ENCODE measurements at places on chromosomes 2 and 18. TPM values are rescaled to one million over a fixed set of nuclear protein-coding genes. Genes with fewer than 3 reads are reported as not detected.
A peak's percentile ranks its signal among the peaks of the same experiment; 100 is the strongest.

DNA sequence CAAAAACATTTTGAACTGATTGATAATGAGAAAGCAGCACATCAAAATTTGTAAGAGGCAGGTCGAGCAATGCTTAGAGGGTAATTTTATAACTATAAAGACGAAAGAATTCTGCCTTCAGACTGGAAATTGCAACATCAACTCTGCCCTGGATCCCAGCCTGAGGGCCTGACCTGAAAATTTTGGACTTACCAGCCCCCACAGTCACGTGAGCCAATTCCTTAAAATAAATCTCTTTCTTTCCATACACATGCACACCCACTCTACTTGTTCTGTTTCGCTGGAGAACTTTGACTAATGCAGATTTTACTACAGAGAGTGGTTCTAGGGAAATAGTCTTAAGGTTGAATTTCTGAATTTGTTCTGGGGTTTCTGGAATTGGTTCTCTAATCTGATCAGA is 14.6 kb upstream of the ACOXL start:
- DNase-seq: no peak

GRCh38 chr2:160498137-160498536 is 4.5 kb upstream of the RBMS1 start:
- no peak for DNase-seq

ACVR2A gene
- total RNA-seq: 25.4 TPM

ABCB11 gene
- 0.07 TPM for total RNA-seq

- no peak for DNase-seq
These were observed 1085.6 kb downstream of the SOCS6 start for GRCh38 chr18:71374294-71375000.

DNA sequence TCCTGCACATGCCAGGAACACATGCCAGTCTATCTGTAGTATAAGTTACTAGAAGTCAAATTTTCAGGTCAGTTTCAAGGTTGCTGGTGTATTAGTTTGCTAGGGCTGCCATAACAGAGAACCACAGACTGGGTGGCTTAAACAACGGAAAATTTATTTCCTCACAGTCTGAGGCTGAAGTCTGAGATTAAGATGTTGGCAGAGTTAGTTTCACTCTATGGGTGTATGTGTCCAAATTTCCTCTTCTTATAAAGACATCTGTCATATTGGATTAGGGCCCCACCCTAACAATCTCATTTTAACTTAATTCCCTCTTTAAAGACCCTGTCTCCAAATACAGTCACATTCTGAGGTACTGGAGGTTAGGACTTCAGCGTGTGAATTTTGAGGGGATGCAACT is 26.5 kb downstream of the B3GNT7 start:
- no peak for DNase-seq

HDLBP gene
- total RNA-seq: 320 TPM

- DNase-seq: no peak
These were observed 60.6 kb downstream of the DAW1 start for GRCh38 chr2:227932001-227932400.

KIF5C gene
- total RNA-seq: 63.3 TPM

- DNase-seq: no peak
These were observed 559.9 kb downstream of the MBD2 start for GRCh38 chr18:53664575-53664974.

GRCh38 chr2:211396815-211397214 is 840.4 kb downstream of the CPS1 start:
- no peak for DNase-seq

DNA sequence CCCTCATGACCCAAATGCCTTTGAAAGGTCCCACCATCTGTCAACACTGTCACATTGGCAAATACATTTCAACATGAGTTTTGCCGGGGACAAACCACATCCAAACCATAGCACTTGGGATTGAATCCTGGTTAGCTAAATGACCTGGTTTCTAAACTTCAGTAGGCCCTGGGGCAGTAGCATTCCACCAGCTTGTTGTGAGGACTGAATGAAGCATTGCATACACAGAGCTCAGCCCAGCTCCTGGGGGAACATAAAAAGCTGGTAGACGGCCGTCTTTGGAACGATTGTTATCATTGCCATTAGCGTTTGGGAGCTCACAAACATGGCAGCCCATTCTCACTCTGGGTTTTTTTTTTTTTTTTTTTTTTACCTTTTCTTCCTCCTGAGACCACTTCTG is 57.5 kb upstream of the CXCR4 start:
- DNase-seq: no peak

- no peak for DNase-seq
These were observed 2.1 kb upstream of the HES6 start for GRCh38 chr2:238241970-238242369.

ATP8B1 gene
- 0.05 TPM for total RNA-seq

- DNase-seq: no peak
These were observed 290.2 kb upstream of the TCF4 start for GRCh38 chr18:55878224-55878623.

DNA sequence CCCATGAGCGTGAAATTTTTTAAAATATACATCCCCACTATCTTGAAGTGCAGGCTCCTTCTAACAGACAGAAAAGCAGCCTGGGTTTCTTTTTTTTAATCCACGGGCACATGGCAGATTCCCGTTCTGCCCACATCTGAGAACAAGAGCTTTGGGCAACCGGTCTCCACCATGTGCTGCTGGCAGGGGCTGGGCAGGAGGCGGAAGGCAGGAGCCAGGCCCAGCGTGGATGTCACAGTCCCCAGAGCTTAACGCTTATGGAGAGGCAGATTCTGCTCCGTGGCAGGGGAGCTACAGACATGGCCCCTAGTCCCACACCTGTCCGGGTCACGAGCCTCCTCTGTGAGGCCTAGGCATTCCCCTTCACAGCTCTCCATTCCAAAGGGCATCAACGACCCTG is 503.0 kb upstream of the MYT1L start:
- DNase-seq: no peak

GRCh38 chr18:37506001-37506400 is 59.6 kb downstream of the CELF4 start:
- DNase-seq: no peak

- no peak for DNase-seq
These were observed 182.5 kb upstream of the RAB6C start for GRCh38 chr2:129796801-129797488.

HNRNPLL gene
- total RNA-seq: 79.9 TPM

DNA sequence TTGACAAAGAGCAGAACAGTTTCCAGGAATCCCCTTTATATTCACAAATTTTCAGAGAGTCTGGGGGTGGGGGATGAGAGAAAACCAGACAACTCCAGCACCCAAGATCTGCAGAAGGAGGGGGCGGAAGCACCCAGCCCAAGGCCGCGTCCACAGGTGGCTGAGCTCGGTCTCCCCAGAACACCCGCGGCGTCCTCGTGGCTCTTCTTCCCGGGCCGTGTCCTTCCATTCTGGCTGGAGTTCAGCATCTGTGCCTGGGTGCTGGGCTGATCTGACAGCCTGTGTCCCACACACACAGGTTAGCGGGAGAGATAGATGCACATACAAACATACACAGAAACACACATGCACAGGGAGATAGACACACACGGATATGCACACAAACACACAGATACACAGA is 455.8 kb upstream of the SALL3 start:
- no peak for DNase-seq

DNA sequence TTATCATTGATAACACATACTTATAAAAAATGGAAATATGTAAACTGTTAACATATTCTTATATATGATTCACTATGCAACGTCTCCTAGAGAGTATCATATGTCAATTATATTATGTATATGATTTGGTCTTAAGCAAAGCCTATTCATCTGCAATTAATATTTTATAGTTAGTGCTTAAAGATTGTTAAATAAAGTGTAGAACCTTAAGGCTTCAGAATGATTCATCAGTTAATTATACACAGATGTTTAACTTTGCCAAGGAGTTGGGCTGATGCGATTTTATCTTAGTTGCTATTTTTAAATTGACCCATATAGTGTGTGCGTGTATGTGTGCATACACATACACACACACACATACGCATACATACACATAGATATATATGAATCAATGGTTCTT is 323.1 kb downstream of the RBM43 start:
- no peak for DNase-seq

FRZB gene
- total RNA-seq: 32.9 TPM

DNA sequence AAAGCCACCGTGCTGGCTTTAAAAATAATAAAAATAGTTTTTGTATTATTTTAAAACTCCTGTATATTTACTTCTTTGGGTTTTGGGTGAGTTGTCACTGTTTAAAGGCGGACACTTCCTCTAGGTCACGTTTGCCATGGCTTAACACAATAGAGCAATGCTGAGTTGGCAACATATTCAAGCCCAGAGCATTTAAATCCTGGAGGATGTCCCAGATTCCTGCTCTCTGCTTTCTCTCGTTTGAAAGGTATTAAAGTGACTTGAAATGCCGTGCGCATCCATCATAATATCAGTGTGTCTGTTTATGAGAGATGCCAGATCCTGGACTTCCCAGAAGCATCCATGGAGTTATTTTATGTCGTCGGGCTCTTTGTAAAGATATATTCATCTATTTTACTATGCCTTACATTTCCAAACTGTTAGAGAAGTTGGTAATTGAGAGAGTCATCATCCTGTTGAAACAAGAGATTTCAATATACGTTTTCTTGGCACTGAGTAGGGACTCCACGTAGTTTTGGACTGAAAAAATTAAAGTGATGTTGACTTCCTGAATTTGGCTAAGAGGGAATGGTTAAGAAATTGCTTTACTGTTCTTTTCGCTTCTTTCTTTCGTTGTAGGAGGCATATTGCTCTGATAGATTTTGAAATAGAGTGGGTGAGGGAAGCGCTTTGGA is 150.6 kb downstream of the ZNF236 start:
- no peak for DNase-seq

- DNase-seq: no peak
These were observed 268.6 kb downstream of the FIGN start for GRCh38 chr2:163467251-163467630.

MYOM1 gene
- total RNA-seq: 1.4 TPM

GRCh38 chr2:165660361-165660760 is 133.7 kb downstream of the GALNT3 start:
- no peak for DNase-seq

DNA sequence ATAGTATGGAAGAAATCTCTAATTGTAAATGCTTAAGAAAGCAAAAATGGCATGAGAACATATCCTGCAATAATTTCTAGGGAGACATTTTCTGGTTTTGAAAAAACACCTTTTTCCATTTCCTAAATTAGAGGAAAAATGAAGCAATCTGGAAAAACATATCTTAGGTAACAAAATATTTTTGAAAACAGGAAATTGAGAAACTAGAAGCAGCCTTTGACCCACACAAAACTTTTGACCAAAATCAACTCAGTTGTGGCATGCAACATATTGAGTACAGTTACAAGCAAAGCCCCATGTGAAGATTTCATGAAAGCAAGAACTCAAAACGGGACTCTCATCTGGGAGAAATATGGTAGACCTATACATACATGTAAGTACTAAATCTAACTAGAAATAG is 28.6 kb upstream of the CHAC2 start:
- DNase-seq: no peak

- no peak for DNase-seq
These were observed 14.4 kb upstream of the FHL2 start for GRCh38 chr2:105413206-105413605.

DNA sequence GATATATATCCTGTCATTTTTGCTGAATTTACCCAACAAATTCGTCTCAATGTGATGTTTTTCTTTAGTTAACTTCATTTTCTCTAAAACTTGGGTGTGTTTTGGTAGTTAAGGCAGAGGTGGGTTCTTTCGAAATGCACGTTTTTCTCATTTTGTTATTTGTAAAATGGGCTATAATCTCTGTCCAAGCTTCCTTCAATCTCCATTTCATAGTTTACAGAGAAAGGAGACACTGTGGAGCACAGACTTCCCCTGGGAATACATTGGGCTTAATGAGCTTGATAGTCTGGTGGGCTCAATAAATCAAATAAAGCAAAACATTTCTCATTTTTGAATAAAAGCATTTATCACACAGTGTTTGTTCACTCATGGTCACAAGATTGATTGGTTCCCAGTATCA is 145.1 kb downstream of the AGPS start:
- no peak for DNase-seq

CFAP221 gene
- total RNA-seq: 3.0 TPM

- no peak for DNase-seq
These were observed 13.7 kb downstream of the ANKRD23 start for GRCh38 chr2:96830044-96830562.

DNA sequence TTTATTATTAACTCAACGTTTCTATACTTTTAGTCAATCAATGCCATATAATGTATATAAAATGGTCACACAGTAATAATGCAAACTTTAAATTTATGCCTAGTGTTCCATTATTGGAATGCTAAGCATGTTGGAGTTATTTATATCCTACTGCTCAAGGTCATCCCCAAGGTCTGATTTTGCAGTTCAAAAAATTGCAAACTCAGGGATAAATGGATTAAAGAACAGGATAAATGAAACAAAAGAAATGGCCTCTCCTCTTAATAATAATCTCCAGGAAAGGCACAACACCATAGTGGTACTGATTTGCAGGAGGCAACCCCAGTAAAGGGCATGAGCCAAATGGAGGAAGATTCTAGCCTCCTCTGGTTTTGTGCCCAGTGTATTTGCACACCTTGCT is 436.4 kb downstream of the EPHA4 start:
- no peak for DNase-seq

GRCh38 chr2:69615969-69616368 is 27.6 kb downstream of the AAK1 start:
- DNase-seq: no peak

- DNase-seq: no peak
These were observed 131.5 kb downstream of the RGPD3 start for GRCh38 chr2:106336737-106337136.

FAM110C gene
- 0.09 TPM for total RNA-seq

- peak; percentile 5 for DNase-seq
These were observed 216.3 kb upstream of the DTNA start for GRCh38 chr18:34493566-34494358.

DNA sequence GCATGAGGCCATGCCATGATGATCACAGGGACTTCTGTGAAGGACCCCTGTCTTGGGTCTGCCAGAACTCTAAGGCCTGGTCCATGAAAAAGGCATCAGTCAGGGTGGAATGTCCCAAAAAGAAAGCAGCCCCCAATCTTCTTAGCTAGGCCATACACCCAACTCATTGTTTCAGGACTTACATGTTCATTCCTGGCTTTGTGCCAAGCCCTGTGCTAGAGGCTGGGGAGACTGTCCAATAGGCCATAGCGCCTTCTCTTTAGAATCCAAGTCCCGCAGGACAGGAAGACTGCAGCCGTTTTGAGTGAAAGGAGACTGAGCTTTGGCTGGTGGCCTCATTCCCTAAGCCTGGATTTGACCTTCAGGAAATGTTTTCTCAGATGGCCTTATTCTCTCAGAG is 247.3 kb downstream of the PRKCE start:
- DNase-seq: no peak

Data from neural crest cell (in vitro differentiated cells).